Endothelial cell (in vitro differentiated cells): ENCODE measurements at places on chromosomes 4 and X. TPM values are rescaled to one million over a fixed set of nuclear protein-coding genes. Genes with fewer than 3 reads are reported as not detected.

GRCh38 chr4:8235224-8235623 is 34.3 kb upstream of the HTRA3 start:
- DNase-seq, result no peak

DNA sequence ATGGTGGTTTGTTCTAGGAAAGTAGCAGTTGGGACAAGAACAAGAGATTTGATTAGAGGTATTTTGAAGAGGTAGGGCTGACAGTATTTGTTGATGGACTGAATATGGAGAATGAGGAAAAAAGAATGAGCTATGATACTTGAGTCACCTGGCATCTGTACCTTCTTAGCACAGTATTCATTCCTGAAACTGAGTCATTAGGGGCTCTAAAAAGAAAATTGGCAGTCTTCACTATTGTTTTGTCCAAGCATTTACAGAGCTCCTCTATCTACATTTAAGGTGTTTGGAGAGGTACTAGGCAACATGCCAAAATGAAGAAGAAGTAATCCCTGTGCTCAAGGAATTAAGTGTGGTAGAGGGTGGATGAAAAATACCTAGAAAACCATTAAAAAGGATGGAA is 165.8 kb downstream of the SHROOM4 start:
- DNase-seq, result no peak

DNA sequence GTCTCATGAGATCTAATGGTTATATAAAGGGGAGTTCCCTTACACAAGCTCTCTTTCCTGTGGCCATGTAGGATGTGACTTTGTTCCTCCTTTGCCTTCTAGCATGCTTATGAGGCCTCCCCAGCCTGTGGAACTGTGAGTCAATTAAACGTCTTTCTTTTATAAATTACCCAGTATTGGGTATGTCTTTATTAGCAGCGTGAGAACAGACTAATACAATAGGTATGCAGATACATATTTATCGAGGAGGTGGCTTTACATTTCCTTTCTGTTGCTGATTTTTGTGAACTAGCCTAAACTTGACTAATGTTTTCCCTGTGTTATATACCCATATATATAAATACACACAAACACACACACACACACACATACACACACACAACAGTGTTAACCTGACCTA is 80.2 kb downstream of the VCX2 start:
- DNase-seq, result no peak

Gene ARSH
- not detected for total RNA-seq
